ENCODE measurements at places on chromosomes 4 and X.

DNA sequence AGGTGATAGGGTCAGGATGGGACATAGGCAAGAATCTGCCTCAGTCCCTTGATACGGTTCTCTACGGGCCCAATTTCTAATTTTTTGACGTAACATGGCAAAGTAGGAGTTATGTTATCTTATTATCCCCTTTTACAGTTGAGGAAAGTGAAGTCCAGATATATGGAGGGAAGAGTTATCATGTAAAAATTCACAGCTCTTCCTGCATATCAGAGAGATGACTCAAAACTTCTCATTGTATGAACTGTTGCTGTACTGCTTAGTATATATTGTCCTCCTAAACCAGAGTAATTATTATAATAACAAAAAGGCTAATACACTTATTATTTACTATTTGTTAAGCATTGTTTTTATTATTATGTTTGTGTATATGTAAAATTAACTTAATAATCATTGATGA, 260.5 kb upstream of the IGFBP7 start:
- DNase-seq: no peak

- DNase-seq: no peak
Observed at GRCh38 chr4:98887145-98887544, 41.8 kb downstream of the EIF4E start.

DNA sequence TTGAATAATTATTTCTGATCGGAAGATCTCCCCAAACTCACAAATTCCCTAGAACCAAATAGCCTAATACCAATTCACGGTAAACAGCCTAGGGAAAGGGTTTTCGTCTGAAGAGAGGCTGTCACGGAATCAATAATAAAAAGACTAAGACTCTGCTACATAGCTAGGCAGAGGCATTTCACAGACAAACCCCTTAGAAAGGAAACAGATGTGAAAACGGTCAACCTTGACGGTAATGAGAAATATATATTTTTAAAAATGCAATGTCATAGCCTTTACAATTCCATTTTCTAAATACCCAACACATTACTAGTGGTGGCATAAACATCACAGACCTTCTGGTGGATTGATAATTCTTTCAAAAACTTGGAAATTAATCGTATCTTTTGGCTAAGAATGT, 28.4 kb downstream of the PROM1 start:
- DNase-seq: no peak

DNA sequence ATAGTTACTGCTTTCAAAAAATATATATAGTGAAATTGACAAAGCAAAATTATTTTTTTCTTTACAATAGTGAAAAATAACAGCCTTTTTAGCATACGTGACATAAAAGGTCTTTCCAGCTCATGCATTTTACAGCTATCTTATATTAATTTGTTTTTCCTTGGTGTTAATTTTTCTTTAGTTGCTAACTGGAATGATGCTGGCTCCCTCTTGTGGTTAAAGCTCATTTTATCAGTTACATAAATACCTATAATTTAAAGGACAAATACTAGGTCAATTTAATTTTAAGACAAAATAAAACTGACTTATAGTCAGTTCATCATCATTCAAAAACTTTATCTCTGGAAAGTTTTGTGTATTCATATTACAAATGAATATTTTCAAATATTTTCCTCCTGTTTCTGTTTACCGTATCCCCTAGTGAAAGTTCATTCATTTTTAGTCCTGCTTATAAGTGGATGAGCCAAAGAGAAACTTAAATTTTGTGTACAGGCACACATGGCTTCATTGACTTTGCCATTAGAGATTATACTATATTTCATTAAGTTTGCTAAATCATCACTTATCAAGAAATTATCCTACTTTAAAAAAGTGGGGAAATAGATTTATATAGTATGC, 9.9 kb upstream of the ANAPC4 start:
- DNase-seq: peak; percentile 39

DNA sequence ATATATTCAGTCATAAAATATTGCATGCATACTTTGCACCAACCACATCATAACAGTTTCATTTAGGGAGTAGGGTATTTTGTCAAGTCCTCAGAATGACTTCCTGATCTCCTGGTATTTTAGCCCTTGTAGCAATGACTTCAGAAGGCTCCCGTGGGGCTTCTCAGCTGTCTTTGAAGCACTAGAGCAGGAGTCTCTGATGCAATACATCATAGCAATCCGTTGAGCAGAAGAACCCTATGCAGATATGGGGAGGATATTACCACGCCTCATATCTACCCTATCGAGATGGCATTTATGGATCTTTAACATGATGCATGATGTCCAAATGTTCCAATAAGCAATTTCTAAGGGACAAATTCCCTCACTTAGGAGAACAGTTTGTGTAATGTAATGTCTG, 373.7 kb upstream of the FTHL17 start:
- peak; percentile 14 for DNase-seq

GRCh38 chr4:29405116-29405515, 1315.1 kb upstream of the PCDH7 start:
- peak; percentile 3 for DNase-seq

GRCh38 chrX:149841929-149842328, 39.1 kb upstream of the MAGEA8 start:
- no peak for DNase-seq

- DNase-seq: no peak
Observed at GRCh38 chr4:738781-739280, 33.2 kb downstream of the PCGF3 start.

GRCh38 chr4:137370679-137371078, 161.6 kb downstream of the PCDH18 start:
- no peak for DNase-seq

DNA sequence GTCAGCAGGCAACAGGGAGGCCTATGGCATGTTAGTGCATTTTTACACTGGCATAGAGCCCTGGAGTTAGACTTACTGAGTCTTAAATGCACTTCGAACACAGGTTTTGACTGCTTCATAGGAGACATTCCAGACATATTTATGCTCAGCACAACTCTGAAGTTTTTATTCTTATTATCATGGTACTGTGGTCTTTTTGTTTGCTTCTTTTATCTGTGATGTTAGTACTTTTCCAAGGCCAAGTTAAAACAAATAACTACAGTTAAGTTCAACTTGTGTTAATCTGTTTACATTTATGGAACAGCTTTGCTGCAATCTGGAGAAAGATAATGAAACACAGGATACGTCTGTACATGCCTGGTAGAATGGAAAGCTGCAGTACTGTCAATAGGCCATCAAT, 76.5 kb downstream of the COL4A5 start:
- DNase-seq: no peak

GRCh38 chr4:77375866-77376607, 219.0 kb downstream of the CCNG2 start:
- no peak for DNase-seq

GRCh38 chr4:48489683-48490011, 405 bp upstream of the ZAR1 start:
- no peak for DNase-seq

GRCh38 chr4:169080981-169081380, 70.9 kb upstream of the CBR4 start:
- DNase-seq: peak; percentile 45

GRCh38 chr4:104064646-104065577, 345.1 kb upstream of the TACR3 start:
- DNase-seq: peak; percentile 17

GRCh38 chr4:76955182-76955581, 5.6 kb downstream of the SEPTIN11 start:
- no peak for DNase-seq

GRCh38 chr4:38076153-38076669, 116.0 kb downstream of the PTTG2 start:
- no peak for DNase-seq

GRCh38 chr4:13605330-13605729, 22.2 kb downstream of the BOD1L1 start:
- DNase-seq: no peak

DNA sequence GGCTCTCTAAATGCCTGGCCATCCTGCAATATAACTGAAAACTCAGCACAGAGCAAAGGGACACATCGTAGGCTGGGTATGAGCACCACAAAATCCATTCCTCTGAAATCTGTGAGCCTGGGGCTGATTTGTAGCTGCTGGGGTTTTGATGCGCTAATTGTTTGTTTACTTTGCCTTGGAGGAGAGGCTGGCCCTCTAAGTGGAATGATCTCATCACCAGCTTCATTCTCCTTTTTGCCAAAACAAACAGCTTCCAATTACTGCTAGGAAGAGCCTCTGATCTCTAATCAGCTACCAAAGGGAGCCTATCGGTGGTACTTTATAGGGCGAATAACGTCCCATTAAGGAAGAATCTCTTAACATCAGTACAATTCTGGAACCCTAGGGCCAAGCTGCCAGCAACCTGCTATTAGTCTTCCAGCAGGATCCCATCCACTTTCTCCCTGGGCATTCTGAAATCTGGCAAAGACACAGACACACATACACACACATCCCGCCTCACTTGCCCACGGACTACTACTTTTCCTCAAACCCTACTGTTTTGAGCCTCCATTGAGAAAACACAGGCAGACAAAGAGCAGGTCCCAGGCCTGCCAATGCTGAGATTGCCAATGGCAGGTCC, 5.8 kb downstream of the ANOS1 start:
- no peak for DNase-seq

- no peak for DNase-seq
Observed at GRCh38 chr4:60019946-60020345, 1180.2 kb upstream of the ADGRL3 start.

GRCh38 chr4:13872155-13872554, 244.6 kb upstream of the BOD1L1 start:
- peak; percentile 39 for DNase-seq

DNA sequence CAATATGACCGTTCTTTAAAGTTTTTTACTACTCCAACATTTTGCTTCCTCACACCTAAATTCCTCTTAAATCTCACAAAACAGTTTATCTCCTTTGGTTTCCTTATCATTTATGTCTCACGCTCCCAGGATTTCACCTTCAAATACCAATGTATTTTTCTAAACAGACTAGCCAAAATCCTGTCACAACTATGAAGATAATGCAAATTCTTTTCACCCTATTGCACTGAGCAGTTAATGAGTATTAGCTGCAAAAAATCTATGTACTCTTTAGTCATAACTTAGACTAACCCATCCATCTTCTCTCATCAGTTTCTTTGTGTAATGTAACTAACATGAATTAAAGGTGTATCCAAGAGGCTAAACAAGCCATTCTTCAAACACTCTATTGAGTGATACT, 151.3 kb downstream of the COMMD8 start:
- no peak for DNase-seq

DNA sequence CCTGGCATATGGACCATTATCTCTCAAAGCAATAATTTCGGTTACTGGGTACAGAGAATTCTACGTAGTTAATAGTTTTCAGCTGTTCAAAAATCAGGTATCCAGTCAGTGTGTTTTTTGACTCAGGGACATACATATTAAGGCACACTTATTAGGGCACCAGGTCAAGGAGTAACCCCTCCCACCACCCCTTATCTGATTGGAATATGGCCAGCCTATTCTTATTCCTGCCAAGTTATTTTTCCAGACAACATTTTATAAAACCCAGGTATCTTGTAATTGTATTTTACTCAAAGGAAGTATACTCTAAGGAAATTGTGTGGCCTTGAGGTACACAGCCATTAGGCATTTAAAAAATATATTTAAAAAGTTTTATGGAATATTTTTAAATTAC, 4.3 kb downstream of the ZFX start:
- DNase-seq: no peak

GRCh38 chr4:19025031-19025430, 1003.5 kb upstream of the LCORL start:
- DNase-seq: no peak

DNA sequence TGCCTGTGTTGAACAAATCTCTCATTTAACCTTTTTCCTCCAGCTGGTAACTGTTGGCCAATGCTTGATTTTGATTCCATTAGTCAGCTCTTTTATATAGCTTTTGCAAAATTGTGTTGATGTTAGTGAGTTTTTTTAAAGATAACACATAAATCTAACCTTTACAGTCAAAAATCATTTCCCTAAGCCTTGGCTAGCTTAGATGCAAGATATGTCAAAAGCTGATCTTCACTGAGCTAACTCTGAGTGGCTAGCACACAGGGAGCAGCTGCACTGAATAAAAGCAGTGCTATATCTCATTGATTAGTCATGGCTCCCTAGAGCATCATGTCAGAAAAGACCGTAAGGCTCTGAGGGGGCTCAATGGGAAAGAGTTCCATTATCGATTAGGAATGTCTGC, 78.7 kb downstream of the PPARGC1A start:
- DNase-seq: peak; percentile 38

GRCh38 chrX:44068043-44068442, 94.9 kb upstream of the NDP start:
- DNase-seq: no peak

DNA sequence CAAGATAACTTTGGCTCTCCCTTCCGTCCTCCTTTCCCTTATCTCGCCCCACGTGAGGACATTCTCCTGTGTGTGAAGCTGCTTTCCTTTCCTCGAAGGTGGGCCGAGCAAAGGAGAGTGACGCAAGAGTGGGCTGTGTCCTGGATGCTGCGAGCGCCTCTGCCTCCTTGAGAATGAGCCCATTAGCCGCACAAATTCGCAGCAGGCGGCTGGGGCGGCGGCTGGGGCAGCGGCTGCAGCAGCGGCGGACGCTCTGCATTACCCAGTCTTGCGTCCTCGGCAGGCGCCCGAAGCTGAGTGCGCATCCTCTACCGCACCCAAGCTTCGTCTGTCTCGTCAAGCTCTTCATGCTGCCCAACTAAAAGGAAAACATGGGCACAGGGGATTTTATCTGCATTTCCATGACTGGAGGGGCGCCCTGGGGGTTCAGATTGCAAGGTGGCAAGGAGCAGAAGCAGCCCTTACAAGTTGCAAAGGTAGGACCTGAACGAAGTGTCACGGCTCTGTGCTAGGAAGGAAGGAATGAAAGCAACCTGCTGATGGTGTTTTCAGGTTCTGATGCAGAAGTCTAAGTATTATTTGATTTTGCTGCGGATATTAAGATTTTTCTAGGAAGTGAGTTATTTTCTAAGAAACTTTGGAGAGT, at the start of gene SYNPO2:
SYNPO2 (plus strand) TSS at position 189 of the 646 bp plus-strand sequence; CDS start at position 372, 183 bp downstream.
- DNase-seq: peak; percentile 86

DNA sequence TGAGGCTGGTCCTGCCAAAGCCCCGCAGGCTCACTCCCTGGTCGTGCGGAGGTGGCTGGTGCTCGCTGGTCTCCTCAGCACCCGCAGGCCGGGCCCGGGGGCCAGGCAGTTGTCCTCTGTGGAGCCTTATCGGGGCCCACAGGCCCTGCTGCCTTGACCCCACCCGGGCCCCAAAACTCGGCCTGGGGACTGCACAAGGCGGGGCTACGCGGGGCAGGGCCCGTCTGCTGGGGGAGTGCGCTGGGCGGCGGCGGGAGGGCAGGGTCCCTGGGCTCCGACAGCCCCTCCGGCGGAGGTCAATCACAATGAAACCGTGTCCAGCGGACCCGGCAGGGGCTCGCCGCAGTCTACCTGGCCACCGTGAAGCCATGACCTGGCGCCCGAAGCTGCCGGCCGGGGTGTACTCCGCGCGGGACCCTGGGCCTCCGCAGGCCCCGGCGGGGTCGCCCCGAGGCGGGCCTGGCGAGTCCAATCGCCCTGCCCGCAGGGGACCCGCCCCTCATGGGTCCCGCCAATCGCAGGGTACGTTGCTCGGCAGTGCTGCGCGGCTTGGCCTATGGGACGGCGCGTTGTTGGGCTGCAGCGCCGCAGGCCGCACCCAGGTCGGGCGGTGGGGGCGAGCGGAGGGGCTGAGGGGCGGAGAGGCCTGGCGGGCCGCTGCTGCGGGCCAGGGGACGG, at the start of gene ADD1:
ADD1 (plus strand) TSS at position 582 of the 678 bp plus-strand sequence. CDS start 32,072 bp downstream, outside the sequence.
- peak; percentile 85 for DNase-seq
